ENCODE measurements at places on chromosomes 3 and 15. TPM values are rescaled to one million over a fixed set of nuclear protein-coding genes. Genes with fewer than 3 reads are reported as not detected.

The GOLGA8O gene
- not detected for total RNA-seq

The IMPG2 gene
- 0.83 TPM for total RNA-seq

The NR2E3 gene
- total RNA-seq: not detected

The NRROS gene
- total RNA-seq: 8.2 TPM

The FBXW12 gene
- 0.65 TPM for total RNA-seq

The PPP1R14D gene
- not detected for total RNA-seq

The SOX14 gene
- not detected for total RNA-seq

DNA sequence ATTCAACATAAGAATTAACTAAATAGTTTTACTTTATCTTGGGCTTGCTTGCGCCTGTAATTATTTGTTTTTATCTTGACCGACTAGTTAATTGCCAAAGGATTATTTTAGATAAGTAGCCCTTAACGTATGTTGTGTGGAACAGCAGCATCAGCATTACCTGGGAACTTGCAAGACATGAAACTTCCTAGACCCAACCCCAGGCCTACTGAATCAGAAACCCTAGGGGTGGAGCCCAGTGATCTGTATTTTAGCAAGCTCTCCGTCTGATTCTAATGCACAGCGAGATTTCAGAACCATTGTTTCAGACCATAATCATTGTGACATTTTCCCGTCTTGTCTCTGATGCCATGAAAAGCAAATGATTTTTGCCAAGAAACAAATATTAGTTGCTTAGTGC is 31.1 kb downstream of the FILIP1L start:
- no peak overlapping the region for H3K4me3 ChIP-seq
- no peaks in the 10 kb centered on the region for H3K36me3 ChIP-seq
- no peak overlapping the region for H3K27ac ChIP-seq
- H3K27me3 ChIP-seq: no peaks in the 10 kb centered on the region
- H3K4me1 ChIP-seq: peaks cover 31% of the 10 kb centered on the region
- DNase-seq: no peak

DNA sequence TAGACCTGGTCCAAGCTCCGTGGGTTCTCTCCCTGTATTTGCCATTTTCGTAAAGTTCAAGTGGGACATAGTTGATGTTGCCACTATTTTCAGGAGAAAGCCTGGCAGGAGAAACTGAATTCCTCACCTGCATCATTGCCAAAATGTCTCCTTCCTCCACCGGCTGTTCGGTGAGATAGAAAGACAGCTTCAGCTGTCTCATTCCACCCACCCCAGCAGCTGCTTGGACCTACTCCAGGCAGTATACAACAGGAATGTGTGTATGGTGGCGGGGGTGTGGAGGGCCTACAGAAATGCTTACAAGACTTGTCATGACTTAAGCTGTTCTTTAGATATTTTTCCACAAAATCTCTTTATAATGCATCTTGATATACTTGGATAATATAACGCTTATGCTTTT is 132.7 kb upstream of the RAP2B start:
- H3K36me3 ChIP-seq: no peaks in the 10 kb centered on the region
- no peak overlapping the region for H3K4me3 ChIP-seq
- no peak for DNase-seq
- H3K27ac ChIP-seq: no peak overlapping the region

DNA sequence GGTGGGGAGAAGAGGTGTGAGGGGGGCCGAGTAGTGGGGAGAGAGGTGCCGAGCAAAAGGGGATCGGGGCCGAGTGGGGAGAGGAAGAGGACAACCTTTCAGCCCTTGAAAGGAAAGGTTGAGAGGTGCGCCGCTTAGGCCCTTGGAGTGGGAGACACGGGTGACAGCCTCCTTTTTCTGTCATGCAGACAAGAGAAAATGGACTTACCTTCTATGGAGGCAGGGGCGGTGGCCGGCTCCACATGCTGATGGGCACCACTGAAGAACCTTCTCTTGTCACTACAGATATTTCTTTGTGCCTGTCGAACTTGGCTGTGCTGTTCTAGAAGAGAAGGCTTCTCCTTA is 421 bp downstream of the KLHL18 start:
- H3K36me3 ChIP-seq: peaks cover 14% of the 10 kb centered on the region
- DNase-seq: no peak
- H3K4me1 ChIP-seq: peaks cover 42% of the 10 kb centered on the region
- H3K27me3 ChIP-seq: no peaks in the 10 kb centered on the region
- H3K27ac ChIP-seq: peak overlapping the region; percentile 89
- peak overlapping the region; percentile 68 for H3K4me3 ChIP-seq

GRCh38 chr15:69272139-69272538 is 26.6 kb upstream of the PAQR5 start:
- no peaks in the 10 kb centered on the region for H3K4me1 ChIP-seq
- DNase-seq: no peak
- no peaks in the 10 kb centered on the region for H3K27me3 ChIP-seq

DNA sequence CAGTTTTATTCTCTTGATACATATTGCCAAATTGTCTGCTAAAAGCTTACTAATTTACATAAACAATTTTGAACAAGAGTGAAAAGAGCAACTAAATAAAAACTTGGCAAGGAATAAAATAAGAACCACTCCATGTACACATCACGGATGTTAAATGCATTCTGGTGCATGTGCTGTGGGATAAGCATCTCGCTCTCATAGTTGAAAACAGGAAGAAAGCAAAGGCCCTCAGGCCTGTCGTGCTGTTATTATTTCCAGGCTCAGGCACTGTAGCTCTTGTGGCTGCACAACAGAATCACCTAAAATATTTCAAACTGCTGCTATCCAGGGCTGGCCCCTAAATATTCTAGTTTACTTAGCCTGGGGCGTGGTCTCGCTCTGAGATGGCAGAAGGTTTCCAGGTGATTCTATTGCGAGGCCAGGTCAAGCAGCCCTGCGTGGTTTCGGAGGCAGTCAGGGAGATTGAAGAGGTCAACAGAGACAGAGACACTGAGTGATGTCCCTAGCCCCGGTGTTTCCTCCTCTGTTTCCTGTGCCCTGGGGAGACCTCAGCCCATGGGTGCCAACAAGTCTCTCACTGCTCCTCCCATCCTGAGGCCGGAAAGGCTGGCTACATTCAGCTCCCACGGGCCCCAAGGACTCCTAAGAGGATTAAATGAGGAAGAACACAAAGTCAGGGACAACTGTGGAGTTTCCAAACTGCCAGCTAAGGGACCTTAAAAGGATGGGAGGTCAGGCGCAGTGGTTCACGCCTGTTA is 18.2 kb upstream of the PDIA5 start:
- no peaks in the 10 kb centered on the region for H3K4me1 ChIP-seq
- no peaks in the 10 kb centered on the region for H3K27me3 ChIP-seq
- no peak overlapping the region for H3K4me3 ChIP-seq
- no peak for DNase-seq

DNA sequence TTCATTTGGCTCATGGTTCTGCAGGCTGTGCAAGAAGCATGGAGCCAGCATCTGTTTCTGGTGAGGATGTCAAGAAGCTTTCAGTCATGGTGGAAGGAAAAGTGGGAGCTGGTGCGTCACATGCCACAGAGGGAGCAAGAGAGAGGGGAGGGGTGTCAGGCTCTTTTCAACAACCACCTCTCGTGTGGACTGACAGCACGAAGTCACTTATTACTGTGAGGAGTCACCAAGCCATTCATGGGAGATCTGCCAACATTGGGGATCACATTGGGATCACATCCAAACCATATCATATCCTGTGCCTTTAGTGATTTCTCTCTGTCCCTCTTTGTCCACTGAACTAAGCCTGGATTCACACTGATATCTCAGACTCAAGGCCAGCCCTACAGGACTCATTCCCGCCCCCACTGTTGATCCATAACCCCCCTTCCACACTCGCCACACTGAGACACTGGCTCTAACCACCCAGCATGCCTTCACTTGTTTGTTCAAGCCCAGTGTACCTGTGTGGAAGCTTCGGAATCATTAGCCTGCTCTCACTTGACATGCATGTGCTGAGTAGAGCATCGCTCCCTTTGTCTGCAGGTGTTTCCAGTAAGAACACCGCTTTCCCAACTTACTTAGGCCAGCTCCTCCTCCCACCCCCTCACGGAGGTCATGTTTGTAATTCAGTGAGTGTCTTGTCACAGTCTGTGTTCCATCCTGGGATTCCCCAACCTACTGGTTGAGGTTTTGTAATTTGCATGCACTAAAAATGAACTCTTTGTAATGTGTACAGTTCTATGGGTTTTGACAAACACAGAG is 132.2 kb downstream of the KLF13 start:
- H3K4me3 ChIP-seq: no peak overlapping the region
- peaks cover 4% of the 10 kb centered on the region for H3K4me1 ChIP-seq
- H3K27me3 ChIP-seq: no peaks in the 10 kb centered on the region
- no peak for DNase-seq

GRCh38 chr3:80785475-80785874 is 976.0 kb downstream of the GBE1 start:
- H3K4me3 ChIP-seq: no peak overlapping the region
- H3K27ac ChIP-seq: no peak overlapping the region
- H3K4me1 ChIP-seq: no peaks in the 10 kb centered on the region
- no peaks in the 10 kb centered on the region for H3K36me3 ChIP-seq
- H3K27me3 ChIP-seq: no peaks in the 10 kb centered on the region

DNA sequence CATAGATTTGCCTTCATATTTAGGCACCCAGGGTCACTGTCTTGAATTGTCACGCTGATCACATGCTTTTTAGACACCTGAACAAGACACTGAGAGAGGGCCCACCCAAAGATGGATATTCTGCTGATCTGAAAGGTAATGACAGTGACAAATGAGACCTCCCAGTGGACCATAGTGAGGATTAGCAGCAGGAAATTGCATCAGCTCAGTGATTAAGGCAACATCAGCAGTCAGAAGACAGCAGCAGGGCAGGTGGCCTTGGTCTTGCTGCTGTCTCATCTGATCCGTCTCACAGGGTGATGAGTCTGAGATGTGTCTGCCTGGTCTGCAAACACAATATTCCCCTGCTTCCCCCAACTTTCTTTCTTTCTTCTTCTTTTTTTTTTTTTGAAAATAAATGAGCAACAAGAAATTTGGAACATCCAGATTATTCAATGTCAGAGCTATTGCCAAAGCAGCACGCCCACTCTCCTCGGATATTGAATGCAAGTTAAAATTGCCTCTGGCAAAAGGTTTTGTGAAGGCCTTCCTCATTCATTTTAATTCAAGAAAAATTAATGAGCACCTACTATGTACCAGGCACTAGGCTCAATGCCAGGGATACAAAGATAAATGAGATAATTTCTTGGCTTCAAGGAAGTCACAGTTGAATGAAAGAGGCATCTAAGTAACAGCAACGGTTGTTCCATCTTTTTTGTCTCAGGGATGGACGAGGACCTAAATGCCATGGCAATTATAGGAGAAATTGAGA is 14.1 kb downstream of the OTOL1 start:
- DNase-seq: no peak
- no peaks in the 10 kb centered on the region for H3K36me3 ChIP-seq
- H3K4me3 ChIP-seq: no peak overlapping the region

DNA sequence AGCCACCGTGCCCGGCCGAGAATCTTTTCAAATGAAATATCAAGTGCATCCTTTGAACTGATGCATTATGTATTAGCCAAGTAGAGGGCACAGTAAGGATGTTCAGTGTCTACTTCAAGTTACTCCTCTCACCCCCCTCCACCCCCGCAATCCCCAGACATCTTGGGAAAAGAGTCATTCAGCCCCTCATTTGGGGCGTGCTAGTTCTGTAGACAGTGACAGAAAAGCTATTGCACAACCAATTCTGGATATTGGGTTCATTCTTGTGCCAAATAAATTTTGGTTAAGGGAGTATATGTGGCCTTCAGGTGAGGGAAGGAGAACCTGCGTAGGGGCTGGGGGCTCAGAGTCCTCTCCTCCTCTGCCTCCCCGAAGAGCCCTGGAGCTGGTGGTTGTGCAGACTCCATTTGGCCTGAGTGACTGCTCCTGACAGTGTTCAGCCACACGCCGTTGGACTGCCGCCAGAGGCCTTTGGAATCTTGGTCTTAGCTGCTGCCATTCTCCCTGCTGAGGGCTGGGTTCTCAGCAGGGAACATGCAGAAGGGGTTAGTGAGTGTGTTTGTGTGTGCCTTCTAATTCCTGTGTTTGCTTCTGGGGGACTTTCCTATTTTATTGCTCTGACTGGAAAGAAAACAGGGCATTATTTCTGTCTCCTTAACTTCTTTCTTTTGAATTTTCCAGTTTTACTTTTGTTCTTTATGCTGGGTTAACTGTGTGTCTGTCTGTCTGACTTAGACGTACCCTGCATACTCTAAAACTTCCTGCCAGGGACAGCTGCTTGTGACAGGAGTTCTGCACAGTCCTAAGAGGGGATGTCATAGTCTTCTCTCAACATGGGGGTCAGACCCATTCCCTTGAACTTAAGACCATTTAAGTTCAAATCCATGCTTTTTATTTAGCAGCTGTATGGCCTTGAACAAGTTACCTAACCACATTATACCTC is 21.0 kb downstream of the RARB start:
- H3K36me3 ChIP-seq: no peaks in the 10 kb centered on the region
- H3K4me3 ChIP-seq: no peak overlapping the region
- peaks cover 20% of the 10 kb centered on the region for H3K4me1 ChIP-seq
- no peaks in the 10 kb centered on the region for H3K27me3 ChIP-seq
- DNase-seq: no peak

GRCh38 chr3:55601366-55602080 is 114.4 kb upstream of the WNT5A start:
- no peaks in the 10 kb centered on the region for H3K27me3 ChIP-seq
- no peak overlapping the region for H3K4me3 ChIP-seq
- no peaks in the 10 kb centered on the region for H3K36me3 ChIP-seq
- H3K27ac ChIP-seq: no peak overlapping the region
- no peak for DNase-seq

DNA sequence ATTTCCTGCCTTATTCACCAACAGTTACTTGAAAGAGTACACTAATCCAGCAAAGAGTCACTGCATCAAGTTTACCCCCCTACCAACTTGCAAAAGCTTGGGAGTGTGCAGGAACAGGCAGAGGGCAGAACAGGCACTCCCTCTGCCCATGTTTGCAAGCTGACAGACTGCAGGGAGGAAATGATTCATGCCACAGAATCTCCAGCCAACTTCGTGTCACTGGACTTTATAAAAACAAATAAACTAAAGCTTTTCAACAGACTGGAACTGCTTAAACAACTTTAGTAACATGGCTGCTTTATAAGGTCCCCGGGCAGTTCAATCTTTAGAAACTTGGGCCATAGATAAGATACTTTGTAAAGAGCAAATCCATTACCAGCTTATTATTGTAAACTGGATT is 129.5 kb downstream of the THRB start:
- peaks cover 57% of the 10 kb centered on the region for H3K4me1 ChIP-seq
- H3K27ac ChIP-seq: no peak overlapping the region
- no peaks in the 10 kb centered on the region for H3K27me3 ChIP-seq
- no peak for DNase-seq
- no peak overlapping the region for H3K4me3 ChIP-seq

All from esophagus muscularis mucosa (tissue), 4 donors.